ENCODE measurements at places on chromosomes 12 and 14.

DNA sequence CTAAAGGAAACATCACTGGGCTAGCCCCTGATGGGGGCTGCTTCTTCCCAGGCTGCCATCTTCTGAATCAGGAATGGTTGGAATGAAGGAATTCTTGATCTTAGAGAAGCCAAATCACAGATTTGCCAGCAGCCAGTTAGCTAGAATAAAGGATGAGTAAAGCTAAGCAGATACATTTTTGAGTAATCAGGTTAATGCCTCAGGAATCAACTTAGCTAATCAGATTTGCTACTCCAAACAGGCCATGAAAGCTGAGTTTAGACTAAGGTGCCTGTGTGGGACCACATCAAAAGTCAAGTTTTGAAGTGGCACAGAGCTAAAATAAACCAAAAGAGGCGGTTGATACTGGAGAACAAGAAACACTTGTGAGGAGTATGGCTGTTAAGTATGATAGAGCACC is 28.8 kb upstream of the LMO3 start:
- no peak for DNase-seq

DNA sequence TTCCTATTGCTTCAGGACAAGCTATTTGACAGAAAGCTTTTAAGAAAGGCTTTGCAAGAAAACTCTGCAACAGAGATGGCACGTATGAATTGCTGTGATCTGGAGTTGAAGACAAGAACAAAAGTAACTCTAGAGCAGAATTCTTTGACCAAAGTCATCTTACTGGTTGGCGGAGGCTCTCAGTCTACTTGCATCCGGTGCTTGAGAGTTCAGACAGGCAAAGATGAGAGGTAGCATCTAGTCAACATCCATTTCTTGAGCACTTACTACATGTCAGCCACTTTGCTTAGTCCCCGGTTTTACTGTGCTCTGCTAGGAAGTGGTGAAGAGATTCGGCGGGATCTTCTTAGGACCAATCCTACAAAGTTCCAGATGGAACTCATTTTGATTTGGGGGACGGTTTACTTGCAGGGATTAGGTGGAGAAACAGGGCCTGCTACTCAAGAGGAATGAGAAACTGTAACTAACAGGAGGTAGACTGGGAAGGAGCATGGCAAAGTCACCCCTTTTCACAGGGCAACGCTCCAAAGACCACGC is 404 bp upstream of the CCDC91 start:
- peak; percentile 2 for DNase-seq

DNA sequence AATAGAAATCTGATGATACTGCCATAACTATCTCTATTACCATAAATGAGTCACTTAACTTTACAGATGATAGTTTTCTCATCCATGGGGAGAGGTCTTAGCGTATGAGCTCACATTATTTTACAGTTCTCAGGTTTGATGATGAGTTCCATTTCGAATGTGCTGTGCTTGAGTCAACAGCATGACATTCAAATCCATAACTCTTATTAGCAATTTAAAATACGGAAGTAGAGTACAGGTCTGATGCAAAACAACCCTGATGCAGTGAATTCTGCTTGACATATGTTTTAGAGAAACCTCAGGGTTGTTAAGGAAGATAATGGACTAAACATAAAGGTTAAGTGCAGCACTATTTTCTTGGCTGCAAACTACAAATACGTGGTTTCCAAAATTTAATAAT is 30.0 kb downstream of the C14orf39 start:
- DNase-seq, result no peak

- no peak for DNase-seq
Measured at GRCh38 chr12:71075743-71076142, 82.1 kb downstream of the TSPAN8 start.

DNA sequence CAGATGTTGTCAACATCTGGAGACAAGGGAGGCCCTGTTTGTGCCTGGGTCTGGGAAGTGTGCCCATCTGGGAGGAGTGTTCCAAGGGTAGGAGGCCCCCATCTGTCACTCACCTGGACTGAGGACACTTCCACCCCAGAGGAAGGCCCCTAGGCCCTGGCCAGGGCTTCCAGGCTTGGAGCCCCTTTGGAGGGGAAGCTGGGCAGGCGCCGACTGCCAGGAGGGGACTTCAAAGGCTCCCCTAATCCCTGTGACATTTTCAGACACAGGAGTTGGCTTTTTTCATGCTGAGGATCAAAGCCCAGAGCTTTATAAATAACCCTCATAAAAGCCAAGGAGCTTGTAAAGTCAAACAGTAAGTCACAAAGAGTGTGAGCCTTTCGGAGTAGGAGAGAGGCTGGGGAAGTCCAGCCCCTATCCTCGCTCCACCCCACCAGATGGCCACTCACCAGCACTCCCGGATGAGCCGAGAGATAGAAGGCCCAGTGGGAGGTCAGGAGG is 17.6 kb upstream of the FAM222A start:
- no peak for DNase-seq

DNA sequence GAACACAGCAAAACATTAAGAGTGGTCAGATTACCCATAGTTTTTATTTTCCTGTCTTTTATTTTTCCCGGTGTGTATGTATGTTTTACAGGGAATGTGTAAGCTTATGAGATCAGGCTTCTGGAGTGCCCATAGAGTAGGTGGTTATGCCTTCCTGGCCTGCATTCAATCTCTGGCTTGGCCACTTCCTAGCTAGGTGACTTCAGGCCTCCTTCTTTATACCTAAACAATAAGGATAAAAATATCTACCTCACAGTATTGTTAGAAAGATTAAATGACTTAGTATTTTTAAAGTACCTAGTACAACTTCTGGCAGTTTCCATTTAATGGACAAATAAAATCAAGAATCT is 42.4 kb downstream of the ITPR2 start:
- DNase-seq, result no peak

- DNase-seq, result peak; percentile 82
Measured at GRCh38 chr14:92341791-92342190, 18.8 kb downstream of the SLC24A4 start.

GRCh38 chr14:36289954-36290353 is 30.5 kb downstream of the MBIP start:
- DNase-seq, result no peak

GRCh38 chr12:42468341-42468821 is 121.2 kb downstream of the PRICKLE1 start:
- DNase-seq, result no peak

GRCh38 chr12:109987615-109988014 is 8.6 kb downstream of the GIT2 start:
- peak; percentile 85 for DNase-seq

DNA sequence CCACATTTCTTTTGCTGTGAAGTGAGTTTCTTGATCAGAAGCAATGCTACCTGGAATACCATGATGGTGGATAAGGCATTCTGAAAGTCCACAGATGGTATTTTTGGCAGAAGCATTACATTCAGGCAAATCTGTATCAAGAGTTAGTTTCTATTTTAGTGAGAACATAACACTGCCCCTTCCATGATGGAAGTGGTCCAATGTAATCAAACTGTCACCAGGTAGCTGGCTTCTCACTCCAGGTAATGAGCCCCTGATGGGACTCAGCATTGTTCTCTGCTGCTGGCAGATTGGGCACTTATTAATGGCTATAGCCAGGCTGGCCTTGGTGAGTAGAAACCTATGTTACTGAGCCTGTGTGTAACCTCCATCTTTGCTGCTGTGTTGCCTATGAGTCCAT is 80.7 kb downstream of the KCNA5 start:
- DNase-seq, result no peak

DNA sequence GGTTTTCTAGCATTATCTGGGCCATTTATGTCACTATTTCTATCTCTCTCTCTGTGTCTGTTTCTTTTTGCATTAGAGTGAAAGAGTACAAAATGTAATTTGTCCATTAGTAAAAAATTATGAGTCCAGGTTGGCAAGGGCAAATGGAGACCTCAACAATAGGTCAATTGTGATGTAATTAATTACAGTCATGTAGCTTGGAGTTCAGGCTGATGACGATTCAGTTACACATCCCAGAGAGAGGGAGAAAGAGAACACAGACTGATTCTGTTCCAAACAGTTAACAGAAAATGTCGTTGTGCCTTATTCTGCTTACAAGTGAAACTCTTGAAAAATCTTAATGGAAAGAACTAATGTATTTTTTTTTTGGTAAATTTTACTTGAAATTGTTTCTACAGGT is 83.3 kb downstream of the ATXN7L3B start:
- no peak for DNase-seq

- peak; percentile 7 for DNase-seq
Measured at GRCh38 chr12:117671734-117672133, 297.1 kb downstream of the KSR2 start.
